ENCODE measurements at places on chromosomes 1 and 21. TPM values are rescaled to one million over a fixed set of nuclear protein-coding genes. Genes with fewer than 3 reads are reported as not detected.
A peak's percentile ranks its signal among the peaks of the same experiment; 100 is the strongest.

DNA sequence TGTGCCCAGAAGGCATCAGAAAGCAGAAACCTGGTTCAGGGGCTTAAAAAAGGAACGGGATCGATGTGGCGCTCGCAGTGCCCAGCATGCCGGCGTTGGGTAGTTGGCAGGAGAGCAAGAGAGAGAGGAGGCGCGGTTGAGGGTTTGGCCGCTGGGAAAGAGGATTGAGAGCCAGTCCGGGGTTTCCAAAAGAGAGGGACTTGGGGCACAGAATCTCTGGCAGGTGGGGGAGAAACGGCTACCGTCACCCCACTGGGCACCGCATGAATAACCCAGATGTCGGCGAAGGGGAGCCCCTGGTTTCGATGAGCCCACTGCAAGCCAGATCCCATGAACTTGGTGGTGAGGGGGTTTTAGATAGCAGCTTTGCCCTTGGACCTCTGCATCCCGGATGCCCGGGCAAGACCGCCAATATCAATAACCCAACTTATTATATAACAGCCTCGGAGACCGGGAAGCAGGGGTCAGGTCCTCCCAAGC lies 60.4 kb upstream of the ACOT11 start:
- peak; percentile 48 for DNase-seq

DNA sequence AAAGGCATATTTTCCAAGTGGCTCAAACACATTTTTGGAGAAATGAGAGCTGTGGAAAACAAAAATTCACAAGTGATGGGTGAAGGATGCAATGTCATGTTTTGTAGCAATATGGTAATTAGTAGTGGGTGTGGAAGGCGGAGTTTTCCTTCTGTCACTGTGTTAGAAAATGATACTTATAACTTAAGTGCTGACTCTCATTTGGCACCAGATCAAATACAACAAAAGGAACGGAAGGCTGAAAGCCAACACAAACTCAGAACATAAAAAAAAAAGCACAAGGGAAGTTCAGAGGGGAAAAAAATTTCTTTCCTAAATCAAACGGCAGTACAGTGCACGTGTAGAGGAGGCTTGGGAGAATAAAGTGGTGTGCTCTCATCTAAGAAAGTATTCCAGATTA lies at the start of gene TNFSF18:
Gene TNFSF18, minus strand, starts transcription at position 77 of the 400 bp plus-strand sequence. Its CDS starts 45 bp downstream, at position 32.
- DNase-seq: no peak

The ANGPTL1 gene
- total RNA-seq: not detected

The RUNX3 gene
- 4.6 TPM for total RNA-seq

The CSF3R gene
- not detected for total RNA-seq

GRCh38 chr1:196493881-196494280 lies 114.4 kb downstream of the KCNT2 start:
- no peak for DNase-seq

DNA sequence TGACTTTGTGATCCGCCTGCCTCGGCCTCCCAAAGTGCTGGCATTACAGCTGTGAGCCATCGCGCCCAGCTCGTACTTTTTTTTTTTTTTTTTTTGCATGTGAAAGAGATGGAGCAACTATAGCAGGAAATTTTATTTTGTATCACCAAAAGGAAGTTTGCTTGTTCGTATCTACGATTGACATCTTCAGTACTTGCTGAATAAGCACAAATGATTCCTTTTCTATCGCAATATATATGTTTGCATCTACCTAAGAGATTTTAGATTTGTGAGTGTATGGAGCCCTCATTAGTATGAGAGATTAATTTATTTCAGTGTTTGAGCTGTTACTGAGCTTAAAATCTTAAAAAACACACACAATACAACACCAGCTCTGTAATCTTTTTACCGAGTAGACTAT lies 143.1 kb downstream of the NFIA start:
- DNase-seq: no peak

The PTPRU gene
- total RNA-seq: 3.4 TPM

The OR2AK2 gene
- not detected for total RNA-seq

The PLEKHO1 gene
- total RNA-seq: 9.9 TPM

GRCh38 chr21:9838738-9839642 lies 682.4 kb upstream of the TPTE start:
- no peak for DNase-seq

The ABCA4 gene
- 4.8 TPM for total RNA-seq

GRCh38 chr1:67830226-67830625 lies 3.0 kb downstream of the GNG12 start:
- no peak for DNase-seq

DNA sequence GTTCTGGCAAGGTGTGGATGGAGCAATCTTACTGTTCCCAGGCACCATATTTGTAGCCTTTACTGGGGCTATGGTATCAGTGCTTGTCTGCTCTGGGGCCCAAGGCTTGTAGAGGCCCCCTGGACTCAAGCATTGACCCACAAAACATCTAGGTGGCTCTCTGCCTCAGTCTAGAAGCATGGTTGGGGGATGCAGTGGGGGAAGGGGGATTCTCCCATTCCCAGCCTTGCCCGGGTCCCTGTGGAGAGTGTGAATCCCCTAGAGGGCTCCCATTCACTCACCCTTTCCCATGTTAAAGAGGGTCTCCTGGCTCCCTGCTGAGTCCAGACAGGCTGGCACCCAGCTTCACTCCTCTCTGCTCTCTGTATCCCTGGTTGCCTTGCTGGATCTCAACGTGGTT lies 28.2 kb upstream of the DIRAS3 start:
- DNase-seq: no peak

DNA sequence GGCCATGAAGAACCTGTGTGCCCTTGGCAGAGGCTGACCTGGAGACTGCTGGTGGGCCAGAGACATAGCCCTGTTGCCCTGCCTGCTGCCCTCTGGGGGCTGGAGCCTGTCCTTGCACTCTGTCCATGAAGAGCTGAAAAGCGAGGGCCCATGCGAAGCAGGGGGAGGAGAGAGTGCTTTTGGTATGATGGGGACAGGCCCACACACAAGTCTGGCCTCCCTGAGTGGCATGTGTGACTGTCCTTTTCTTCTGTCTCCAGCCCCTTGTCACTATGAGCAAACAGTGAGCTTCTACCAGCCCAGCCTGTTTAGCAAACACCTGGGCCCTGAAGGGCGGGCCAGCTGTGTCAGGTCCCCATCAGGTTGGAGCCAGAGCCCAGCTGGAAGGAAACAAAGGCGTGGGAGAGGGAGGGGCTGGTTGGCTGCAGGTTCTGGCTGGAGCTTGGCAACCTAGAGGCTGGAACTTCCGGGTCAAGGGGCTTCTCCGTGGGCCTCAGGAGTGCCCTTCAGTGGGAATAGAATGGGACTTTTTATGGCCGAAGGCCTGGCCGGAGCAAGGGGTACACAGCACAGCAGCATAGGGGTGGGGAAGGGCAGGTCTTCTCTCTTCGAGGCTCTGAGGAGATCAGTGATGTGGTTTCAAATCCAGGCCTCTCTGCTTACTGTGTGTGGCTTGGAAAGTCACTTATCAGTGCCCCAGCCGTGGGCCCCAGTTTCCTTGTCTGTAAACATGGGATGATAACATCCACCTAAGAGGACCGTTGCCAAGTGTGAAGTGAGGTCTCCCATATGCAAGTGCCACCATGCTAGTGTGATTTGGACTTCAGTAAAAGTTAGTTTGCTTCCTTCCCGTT lies 14.3 kb downstream of the QSOX1 start:
- peak; percentile 60 for DNase-seq

DNA sequence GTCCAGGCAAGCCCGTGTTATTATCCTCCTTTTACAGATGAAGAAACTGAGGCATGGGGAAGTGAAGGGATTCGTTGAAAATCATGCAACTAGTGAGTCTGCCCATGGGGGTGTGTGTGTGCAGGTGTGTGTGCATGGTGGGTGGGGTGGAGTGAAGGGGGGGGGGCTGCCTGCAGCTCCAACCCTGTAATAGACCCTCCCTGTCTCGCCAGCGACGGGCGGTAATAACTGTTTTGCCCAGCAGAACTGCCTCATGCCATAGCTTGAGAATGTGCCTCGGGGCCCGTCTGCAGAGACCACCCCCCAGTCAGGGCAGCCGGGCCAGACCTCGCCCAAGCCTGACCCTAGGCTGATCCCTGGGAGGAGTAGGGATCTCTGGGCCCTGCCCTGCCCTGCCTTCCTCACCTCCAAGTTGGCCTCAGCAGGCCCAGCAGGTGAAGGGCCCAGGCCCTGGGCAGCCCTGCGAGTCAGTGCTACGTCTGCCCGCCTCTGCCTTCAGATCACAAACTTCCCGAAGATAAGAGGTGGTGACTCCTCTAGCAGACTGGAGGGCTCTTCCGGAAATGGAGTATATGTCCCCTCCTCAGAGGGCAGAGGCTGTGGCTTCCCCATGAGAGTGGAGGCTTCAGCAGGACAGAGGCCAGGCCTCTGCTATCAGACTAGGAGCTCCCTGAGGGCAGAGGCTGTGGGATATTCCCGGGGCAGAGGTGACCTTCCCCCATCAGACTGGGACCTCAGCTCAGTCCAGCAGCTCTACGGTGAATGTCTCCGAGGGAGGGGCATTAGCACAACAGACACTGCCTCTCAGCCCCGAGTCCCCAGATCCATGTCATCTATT lies 15.7 kb upstream of the EPHA2 start:
- DNase-seq: no peak

GRCh38 chr1:152855661-152856060 lies 4.1 kb upstream of the LCE7A start:
- DNase-seq: peak; percentile 81

GRCh38 chr1:41414296-41414695 lies 53.1 kb downstream of the FOXO6 start:
- DNase-seq: no peak

DNA sequence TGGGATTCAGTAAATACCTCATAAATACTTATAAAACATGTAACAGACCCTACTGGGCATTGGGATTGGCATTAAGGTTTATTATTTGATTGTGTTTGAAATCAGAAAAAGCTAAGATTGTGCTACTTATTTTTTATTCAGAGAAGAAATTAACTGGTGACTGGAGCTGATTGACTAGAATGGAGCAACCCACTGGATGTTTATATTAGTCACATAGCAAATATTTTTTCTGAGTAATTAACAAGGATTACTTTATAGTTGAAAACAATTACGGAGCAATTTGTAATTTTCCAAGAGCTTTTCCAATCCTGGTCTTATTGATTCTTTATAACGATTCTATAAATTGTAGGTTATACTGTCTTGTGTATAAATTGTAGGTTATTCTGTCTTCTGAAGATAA lies 208.7 kb downstream of the HLX start:
- no peak for DNase-seq

- no peak for DNase-seq
Observed at GRCh38 chr1:108011295-108011694, 46.3 kb upstream of the VAV3 start.

DNA sequence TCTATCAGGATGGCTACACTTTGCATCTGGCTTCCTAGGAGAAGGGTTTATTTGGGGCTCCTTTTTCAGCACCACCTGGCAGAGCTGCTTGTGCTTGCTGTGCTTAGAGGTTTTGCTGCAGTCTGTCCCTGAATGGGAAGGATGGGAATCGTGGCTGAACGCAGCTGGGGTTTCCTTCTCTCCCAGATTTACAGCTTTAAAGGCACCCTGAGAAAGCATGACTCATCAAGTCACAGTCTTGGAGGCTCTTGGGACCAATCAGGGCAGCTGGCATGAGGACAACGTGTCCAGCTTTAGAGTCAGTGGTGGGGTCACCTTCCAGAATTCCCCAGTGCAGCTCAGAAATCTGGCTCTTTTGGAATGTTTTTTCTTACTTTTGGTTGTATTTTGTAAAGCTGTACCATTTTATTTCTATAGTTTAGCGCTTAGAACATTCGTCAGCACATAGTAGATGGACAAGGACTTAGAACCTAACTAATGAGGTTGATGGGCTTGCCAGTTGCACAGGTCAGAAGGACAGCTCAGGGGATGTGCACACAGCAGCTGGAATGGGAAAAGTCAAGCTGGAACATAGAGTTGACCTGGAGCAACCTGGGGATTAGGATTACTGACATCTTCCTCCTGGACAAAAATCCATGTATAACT lies 222.6 kb downstream of the PRDM2 start:
- no peak for DNase-seq

The KRTAP19-2 gene
- total RNA-seq: not detected

DNA sequence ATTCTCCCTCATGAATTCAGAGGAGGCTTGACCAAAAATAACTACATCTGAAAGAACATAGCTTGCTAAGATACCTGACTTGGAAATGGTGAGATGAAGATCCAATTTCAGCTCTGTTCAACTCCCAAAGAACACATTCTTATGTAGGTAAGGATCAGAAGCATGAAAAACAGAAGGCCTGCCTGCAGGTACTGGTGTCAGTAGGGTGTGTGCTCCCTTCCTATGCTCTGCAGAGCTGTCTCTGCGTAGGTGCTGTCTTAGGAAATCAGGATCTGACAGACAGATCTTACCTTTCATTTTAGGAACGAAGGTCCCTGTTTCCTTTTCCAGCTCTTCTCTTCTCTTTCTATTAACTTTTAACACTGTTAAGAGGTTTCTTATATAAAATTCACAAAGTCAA lies 5.6 kb upstream of the OR6K2 start:
- DNase-seq: no peak

The TMEM240 gene
- not detected for total RNA-seq

The PKP1 gene
- not detected for total RNA-seq

The NTMT2 gene
- not detected for total RNA-seq

- no peak for DNase-seq
Observed at GRCh38 chr1:55301912-55302311, 86.7 kb upstream of the USP24 start.

- DNase-seq: no peak
Observed at GRCh38 chr1:39117899-39118450, 86.5 kb upstream of the MACF1 start.

GRCh38 chr1:8712413-8713231 lies 104.8 kb downstream of the RERE start:
- DNase-seq: peak; percentile 44

The CRP gene
- total RNA-seq: not detected

DNA sequence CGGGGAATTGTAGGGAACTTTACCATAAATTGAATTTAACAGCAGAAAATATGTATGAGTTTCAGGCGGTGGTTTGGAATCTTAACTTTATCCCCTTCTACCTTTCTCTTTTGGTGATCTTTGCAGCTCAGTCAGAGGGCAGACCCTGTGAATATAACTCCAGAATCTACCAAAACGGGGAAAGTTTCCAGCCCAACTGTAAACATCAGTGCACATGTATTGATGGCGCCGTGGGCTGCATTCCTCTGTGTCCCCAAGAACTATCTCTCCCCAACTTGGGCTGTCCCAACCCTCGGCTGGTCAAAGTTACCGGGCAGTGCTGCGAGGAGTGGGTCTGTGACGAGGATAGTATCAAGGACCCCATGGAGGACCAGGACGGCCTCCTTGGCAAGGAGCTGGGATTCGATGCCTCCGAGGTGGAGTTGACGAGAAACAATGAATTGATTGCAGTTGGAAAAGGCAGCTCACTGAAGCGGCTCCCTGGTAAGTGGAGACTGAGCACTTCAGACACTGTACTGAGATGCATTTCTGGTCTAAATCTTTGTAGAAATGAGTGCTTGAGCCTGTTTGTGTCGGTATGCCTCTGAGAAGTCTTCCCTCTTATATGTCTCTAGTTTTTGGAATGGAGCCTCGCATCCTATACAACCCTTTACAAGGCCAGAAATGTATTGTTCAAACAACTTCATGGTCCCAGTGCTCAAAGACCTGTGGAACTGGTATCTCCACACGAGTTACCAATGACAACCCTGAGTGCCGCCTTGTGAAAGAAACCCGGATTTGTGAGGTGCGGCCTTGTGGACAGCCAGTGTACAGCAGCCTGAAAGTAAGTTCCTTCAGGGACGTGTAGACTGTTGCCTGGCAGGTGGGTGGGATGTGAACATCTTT lies 1.5 kb downstream of the CCN1 start:
- DNase-seq: peak; percentile 71

Measured in MG63 (cell line).